ENCODE measurements at places on chromosomes 7 and 10. TPM values are rescaled to one million over a fixed set of nuclear protein-coding genes. Genes with fewer than 3 reads are reported as not detected.

AGK gene
- total RNA-seq = 36.3 TPM

VPS37D gene
- total RNA-seq = 9.5 TPM

AOAH gene
- total RNA-seq = 1.1 TPM

ZNF365 gene
- 1.8 TPM for total RNA-seq

DNA sequence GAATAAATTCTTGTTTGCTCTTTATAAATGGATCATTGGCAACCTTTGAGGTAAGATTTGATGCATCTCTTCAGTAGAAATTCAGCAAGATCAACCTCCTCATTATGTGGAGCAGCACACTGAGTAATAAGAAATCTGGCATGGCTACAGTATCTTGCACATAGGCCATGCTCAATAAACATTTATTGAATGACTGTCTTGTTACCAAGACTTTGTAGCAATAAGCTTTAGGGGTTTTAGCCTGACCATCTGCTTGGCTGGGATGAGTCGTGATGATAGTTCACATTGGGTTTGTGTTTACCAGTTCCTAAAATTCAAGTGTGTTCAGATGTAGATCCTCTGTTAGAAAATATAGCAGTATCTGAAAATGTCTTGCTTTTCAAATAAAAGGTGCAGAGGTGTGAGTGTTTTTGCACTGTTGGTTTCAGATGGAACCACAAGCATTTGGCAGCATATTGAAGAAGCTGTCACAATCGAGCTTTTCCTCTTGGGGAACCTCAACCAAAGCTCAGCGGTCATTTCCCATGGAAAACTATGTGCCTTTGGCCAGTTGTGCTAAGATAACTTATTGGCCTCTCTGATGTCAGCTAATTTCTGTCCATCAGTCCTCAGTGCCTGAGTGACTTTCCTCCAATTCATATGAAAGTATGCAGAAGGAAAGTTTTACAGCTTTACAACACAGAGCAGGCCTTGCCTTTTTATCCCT, 442.6 kb downstream of the GFRA1 start:
- no peak for DNase-seq

DNA sequence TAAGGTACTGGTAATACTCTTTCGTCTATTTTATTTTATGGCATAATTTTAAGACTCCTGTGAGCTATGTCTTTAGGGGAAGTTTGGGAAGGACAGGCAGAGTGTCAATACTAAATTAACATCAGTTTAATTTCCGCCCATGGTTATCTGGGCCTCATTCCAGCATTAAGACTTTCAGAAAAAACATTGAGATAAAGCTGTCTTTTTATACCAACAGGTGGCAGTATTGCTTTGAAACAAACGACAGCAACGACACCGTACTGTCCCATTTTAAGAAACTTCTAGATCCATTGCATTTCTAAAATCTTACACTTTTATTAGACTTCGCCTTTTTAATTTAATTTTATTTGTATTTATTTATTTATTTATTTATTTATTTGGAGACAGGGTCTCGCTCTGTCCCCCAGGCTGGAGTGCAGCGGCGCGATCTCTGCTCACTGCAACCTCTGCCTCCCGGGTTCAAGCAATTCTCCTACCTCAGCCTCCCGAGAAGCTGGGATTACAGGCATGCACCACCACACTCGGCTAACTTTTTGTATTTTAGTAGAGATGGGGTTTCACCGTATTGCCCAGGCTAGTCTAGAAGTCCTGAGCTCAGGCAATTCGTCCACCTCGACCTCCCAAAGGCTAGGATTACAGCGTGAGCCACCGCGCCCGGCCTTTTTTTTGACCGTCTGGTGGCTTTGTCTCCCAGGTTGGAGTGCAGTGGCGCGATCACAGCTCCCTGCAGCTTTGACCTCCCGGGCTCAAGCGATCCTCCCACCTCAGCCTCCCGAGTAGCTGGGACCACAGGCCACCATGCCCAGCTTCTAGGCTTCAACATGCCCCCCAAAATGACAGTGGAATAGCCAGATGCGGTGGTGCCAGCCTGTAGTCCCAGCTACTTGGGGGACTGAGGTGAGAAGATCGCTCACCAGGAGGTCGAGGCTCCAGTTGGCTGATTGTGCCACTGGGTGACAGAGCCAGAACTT, 78.7 kb upstream of the C1GALT1 start:
- DNase-seq = peak; percentile 48

DNA sequence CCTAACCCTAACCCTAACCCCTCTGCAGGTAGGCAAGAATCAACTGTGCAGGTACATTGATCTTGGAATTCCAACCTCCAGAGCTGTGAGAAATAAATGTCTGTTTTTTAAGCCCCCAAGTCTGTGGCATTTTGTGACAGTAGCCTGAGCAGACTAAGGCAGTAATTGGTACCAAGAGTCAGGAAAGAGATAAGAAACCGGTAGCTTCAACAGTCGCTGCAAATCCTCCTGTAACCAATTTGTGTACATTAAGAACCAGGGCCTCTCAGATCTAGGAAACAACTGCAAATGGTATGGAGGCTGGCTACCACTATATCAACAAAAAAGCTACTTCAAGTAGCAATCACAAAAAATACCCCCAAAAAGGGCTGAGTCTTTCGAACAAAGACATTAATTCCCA, 67.3 kb downstream of the DOCK4 start:
- no peak for DNase-seq
